ENCODE measurements at places on chromosomes 4 and X.

GRCh38 chrX:130173190-130173895 is 1.6 kb downstream of the RAB33A start:
- no peak for DNase-seq

DNA sequence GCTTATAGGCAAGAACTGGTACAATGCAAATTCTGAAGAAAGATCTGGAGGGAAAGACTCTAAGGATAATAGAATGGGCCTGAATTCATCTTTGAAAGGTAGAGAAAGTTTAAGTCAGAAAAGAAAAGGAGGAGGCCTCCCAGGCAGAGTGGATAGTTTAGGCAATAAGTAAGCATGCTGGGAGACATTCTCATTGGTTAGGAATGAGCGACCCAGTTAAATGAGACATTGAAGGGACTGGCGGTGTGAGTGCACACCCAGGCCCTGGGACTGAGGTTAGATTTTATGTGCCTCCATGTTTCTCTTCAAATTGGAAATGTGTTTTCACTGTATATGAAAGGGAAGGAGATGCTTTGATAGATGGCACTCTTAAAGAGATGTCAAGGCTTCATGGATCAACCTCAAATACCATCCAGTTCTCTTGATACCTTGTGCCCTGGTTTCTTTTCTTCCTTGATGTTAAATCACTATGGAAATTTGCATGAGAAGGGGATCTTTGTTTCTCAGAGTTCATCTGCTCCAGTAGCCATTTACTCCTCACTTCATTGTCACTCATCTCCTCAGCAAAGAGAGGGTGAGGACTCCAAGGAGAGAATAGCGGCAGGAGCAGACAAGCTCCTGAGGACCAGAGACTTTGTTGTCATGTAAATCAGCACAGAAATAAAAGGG is 584.2 kb upstream of the INTU start:
- DNase-seq, result no peak

- DNase-seq, result no peak
Measured at GRCh38 chrX:118356154-118356701, 10.3 kb downstream of the WDR44 start.

- DNase-seq, result no peak
Measured at GRCh38 chr4:106421441-106422296, 53.1 kb upstream of the GIMD1 start.

GRCh38 chr4:138562544-138562991 is 320.4 kb upstream of the SLC7A11 start:
- DNase-seq, result no peak

DNA sequence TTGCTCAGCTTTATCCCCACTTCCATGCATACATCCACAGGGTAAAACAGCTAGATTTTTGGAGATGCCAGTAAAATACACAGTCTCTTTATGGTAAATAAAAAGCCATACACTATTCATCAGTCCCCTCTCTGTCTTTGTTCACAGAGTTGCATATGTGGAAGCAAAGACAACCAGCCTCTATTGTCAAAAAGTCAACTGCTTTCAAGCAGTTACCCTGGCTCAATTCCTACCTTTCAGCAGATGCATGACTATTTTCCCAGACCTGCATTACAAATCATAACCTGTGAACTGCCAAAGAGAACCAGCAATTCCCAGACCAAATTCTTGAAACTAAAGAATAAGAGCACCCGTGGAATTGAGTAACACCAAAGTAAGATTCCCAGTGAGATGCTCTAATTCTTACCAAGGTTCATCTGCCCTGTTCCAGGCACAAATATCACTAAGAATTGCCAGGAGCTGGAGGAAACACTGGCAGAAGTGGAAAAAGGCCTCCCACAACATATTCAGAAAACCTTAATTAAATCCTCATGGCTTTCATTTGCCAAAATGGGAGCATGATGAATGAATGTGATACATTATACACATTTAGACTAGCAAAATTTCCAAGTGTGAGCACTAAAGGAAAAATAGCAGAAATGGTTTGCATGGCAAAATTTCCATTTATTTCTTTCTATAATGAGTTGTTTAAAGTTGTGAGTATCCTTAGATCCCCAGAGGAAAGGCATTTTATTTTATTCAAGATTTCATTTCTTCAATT is 391.2 kb upstream of the ADGRL3 start:
- DNase-seq, result no peak

DNA sequence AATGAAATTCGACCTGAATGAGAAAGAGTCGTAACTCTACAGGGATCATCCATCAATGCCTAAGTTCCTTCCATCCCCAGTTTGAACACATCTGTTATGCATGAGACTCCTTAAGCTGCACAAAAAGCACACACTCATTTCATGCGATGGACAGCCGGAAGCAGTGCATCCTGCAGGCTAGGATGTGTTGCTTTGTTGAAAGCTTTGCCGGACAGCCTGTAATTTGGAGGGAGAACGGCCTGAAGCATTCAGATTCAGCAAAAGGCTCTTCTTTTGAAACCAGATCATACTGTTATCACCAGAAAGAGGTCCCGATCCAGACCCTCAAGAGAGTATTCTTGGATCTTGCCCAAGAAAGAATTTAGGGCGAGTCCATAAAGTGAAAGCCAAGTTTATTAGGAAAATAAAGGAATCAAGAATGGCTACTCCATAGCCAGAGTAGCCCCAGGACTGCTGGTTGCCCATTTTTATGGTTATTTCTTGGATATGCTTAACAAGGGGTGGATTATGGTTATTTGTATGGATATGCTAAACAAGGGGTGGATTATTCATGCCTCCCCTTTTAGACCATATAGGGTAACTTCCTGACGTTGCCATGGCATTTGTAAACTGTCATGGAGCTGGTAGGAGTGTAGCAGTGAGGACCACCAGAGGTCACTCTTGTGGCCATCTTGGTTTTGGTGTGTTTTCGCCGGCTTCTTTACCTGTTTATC is 48.1 kb upstream of the DHRSX start:
- no peak for DNase-seq

DNA sequence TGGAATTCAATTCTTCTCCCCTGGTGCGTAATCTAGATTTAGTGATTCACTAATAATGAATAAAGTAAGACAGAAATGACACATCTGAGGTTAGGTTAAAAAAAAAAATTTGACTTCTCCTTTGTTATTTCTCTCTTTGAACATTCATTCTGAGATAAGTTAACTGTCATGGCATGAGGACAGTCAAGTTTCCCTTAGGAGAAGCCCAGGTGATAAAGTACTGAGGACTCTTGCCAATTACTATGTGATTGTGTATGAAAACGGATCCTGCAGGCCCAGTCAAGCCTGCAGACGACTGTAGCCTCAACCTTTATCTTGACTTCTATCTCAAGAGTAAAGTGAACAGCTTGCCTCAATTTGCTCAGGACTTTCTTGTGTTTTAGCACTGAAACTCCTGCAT is 293.2 kb downstream of the PRR32 start:
- no peak for DNase-seq

All from activated effector memory CD4-positive, alpha-beta T cell treated with Interleukin-2 at 50 U/mL for 16 hours (primary cell).